Stimulated activated CD8-positive, alpha-beta memory T cell treated with anti-CD3 and anti-CD28 coated beads, Interleukin-4, amount 100 ng/mL, for 1 hour (primary cell): ENCODE measurements at places on chromosomes 3 and 15.

DNA sequence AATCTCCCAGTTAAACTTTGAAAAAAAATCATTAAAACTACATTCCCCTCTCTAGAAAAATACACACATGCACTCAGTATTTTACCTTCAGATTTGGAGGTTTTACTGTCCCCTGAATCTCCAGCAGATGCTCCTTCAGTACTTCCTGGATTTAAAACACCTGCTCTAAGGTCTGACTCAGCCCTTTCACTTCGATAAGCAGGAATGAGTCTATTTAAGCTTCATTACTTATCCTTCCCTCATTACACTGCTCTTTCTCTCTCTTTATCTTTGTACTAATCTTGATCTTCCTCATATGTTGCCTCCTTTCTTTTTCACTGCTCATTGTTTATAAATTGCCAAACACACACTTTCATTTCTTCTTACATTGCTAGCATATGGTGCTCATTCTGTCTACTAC is 443.9 kb downstream of the DIPK2A start:
- no peak for DNase-seq

DNA sequence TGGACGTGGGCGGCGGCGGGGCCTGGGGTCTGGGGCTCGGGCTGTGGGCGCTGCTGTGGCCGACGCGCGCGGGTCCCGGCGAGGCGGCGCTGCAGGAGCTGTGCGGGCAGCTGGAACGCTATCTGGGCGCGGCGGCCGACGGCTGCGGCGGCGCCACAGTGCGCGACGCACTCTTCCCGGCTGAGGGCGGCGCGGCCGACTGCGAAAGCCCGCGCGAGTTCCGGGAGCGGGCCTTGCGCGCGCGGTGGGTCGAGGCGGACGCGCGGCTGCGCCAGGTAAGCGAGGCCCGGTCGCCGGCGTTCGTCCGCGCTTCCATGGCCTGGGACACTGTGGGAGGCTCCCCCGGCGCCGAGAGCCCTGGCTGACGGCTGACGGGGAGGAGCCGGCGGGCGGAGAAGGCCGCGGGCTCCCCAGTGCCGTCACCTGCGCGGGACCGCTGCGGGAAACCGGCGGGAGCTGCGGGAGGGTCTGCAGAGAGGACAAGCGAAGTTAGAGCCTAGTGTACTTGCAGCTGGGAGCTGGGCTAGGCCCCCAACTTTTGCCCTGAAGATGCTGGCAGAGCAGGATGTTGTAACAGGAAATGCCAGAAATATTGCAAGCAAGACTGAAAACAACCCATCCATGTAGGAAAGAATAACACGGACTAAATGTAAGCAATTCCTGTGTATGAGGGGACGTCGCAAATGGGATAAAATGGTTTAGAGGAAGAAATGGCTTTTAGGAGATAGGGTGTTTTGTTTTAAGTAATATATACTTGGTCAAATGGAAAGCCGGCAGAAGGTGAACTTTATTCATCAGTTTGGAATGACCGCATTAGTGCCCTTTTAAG is 847 bp downstream of the WHAMM start:
- no peak for DNase-seq

DNA sequence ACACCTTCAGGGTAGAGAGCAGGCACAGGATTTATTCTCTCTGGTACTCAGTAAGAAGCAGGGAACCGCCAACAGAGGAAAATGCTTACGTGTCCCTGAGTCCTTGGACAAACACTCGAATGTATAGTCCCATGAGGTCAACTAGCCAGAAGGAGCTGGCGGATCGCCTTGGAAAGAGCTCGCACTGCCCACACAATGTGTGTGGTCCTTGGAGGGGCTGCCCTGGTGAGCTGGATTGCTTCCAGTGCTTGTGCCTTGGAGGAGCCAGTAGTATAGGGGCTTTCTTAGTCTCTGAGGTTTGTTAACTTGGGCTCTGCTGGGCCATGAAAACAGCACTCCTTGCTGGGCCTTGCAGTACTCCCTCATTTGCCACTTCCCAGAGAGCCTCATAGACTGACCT is 40.7 kb upstream of the VILL start:
- DNase-seq: no peak

GRCh38 chr3:100614941-100615340 is 5.5 kb downstream of the ADGRG7 start:
- no peak for DNase-seq

GRCh38 chr3:40766396-40766795 is 241.6 kb downstream of the ZNF621 start:
- DNase-seq: no peak

DNA sequence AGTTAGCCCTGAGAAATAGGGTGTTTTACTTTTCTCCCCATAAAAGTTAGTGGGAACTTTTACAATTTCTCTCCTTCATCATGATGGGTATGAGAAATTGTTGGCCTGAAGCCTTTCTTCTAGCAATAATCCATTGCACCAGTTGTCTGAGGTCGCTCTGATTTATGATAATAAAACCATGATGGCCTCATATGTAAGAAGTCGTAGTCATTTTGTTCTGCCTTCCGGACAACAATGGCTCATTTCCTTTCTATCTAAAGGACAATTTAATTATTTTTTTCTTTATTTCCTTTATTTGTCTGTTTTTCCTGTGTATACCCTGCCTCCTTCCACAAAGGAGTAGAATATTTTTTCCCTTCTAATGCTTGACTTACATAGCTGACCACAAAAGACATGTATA is 31.6 kb upstream of the GNB4 start:
- no peak for DNase-seq
